ENCODE measurements at places on chromosomes 4 and X.

GRCh38 chr4:76001700-76002099 is 5.6 kb downstream of the CXCL9 start:
- DNase-seq: no peak

DNA sequence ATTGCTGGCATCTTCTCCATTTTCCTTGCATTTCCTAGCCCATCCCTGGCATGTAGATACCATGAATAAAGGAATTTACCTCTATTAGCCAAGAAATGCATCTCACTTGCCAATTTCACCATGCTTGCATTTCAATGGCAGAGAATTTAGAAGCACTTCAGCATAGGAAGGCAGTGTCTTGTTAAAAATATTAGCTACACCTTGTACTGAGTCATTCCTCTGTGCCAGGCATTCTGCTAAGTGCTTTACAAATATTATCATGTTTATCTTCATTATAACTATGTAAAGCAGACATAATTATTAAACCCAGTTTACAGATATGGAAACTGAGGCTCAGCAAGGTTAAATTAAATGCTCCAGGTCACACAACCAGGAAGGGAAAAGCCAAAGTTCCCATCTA is 138.2 kb downstream of the NPNT start:
- DNase-seq: no peak

GRCh38 chr4:169260217-169260866 is 10.4 kb downstream of the SH3RF1 start:
- no peak for DNase-seq

GRCh38 chr4:144685911-144686310 is 40.0 kb downstream of the HHIP start:
- no peak for DNase-seq

DNA sequence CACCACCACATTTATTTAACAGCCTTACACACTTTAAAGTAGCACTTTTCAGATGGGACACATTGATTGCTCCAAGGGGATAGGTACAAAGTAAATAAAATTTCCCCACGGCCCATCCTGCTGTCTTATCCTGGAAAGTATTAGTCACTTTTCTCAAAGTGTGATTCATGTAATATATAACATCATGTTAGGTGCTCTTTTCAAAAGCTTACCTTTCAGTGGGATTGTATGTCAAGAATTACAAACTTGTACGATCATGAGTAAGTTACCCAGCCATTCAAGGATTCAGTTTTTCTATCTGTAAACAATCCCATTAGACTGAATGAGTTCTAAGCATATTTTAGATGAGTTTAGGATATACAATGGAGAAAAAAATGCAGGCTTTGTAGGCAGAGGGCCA is 876.6 kb upstream of the GRID2 start:
- DNase-seq: no peak

- DNase-seq: no peak
Measured at GRCh38 chr4:139921429-139922184, 232.4 kb downstream of the MAML3 start.

DNA sequence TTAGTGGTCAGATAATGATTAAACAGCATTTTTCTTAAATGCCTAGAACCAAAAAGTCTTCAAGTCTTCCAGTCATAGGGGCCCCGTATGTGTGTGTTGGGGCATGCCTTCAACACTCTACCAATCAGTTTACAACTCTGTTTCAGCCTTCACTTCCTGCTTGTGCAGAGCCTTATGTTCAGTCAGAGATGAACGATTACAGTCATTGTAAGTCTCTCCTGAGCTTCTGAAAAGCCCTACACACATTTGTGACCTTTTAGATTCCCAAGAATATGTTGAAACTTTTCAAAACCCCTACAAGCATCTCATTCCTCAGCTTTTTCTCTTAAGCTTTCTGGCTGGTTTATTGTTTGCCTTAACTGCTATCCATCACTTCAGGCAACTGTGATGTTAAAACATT is 591.2 kb downstream of the ZNF674 start:
- no peak for DNase-seq

DNA sequence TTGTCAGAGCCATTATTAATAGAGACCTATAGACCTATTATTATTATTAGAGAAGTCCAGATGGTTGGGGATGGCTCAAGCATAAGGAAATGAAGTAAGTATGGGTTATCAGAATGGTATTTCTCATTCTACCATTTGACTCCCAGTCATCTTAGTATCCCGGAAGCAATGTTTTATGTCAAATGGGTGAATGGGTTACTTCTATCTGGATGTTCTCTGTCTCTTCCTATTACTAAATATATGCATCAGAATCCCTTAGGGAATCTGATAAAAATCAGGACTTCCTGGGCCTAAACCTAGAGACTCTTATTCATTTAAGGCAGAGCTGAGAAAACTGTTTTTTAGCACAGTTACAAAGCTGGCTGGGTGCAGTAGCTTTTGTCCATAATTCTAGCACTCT is 149.9 kb downstream of the SLC10A7 start:
- no peak for DNase-seq

DNA sequence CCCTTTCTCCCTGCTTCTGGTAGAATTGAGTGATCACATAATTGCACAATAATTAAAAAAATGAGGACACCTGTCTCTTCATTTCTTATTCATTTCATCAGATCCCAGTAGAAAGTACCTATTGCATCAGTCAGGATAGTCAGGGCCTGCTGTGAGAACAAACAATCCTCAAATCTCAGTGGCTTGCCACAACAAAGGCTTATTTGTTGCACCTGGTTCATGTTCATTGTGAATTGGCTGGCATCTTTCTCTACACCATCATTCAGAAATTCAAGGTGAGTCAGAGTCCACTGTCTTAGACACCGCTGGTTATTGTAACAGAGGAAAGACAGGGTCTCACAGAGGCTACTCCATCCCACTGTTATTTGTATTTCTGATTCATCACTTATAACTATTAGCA is 409.8 kb downstream of the STIM2 start:
- no peak for DNase-seq

DNA sequence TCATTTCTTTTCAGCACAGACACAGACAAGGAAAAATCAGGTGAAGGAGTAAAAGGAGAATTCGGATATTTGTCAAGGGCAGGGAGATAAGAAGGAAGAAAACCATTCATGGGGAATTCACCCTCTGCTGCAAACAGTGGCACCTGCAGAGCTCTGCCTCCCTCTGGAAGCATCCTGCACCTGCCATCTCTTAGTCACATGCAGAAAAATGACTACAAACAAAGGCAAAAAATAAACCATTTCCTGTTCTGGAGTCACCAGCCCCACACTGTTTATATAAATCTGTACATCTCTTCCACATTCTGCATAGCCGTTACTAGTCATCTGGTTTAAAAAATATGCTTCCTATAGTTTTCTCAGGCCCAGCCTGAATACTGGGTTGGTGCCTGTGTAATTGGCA is 205.3 kb downstream of the ARAP2 start:
- no peak for DNase-seq

GRCh38 chr4:84276752-84277151 is 222.3 kb downstream of the NKX6-1 start:
- no peak for DNase-seq

DNA sequence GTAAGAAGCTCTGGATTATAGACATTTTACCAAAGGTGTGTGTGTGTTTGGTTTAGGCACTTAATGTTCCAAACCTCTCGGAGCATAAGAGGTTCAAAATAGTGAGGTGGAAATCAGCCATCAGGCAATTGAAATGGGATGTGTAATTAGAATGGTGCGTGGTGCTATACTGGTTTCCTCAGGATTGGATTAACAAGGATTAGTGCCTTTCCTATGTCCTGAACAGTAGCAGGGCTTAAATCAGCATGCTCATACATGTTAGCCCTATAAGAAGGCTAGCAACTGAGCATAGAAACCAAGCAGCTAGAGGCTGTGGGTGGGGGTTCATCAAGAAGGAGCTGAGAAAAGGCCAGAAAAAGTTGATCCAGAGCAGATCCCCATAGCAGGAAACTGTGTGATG is 256.8 kb upstream of the CXXC4 start:
- DNase-seq: no peak
